Type B pancreatic cell (in vitro differentiated cells): ENCODE measurements at places on chromosomes 4 and X.

DNA sequence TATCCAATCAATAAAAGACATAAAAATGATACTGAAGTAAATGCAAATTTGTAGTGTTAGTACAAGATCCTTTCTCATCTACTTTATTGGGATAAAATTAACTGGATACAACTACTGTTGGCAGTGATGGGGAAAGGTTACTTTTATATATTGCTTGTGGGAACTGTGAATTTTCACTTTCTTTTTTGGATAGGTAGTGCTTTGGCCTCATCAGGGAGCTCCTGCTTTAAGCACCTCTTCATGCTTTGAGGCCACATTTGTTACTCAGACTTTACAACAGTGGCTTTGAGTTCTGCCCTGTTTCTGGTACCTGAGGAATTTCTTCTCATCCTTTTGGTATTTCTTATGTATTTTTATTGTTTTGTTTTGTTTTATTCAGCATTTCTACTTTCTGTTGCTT, 316.8 kb upstream of the ZCCHC13 start:
- DNase-seq, result no peak

DNA sequence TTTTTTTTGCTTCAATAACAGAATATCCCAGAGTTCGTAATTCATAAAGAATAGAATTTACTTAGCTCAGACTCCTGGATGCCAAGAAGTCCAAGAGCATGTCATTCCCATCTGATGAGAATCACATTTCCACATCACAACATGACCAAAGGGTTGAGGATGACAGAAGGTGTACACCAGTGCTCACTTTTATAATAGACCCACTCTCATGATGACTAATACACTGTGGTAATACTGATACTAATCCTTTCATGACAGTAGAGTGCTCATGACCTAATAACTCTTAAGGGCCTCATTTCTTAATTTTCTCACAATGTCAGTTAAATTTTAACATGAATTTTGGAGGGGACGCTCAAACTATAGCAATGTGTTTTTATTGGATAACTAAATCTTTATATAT, 69.2 kb downstream of the ZNF732 start:
- no peak for DNase-seq

DNA sequence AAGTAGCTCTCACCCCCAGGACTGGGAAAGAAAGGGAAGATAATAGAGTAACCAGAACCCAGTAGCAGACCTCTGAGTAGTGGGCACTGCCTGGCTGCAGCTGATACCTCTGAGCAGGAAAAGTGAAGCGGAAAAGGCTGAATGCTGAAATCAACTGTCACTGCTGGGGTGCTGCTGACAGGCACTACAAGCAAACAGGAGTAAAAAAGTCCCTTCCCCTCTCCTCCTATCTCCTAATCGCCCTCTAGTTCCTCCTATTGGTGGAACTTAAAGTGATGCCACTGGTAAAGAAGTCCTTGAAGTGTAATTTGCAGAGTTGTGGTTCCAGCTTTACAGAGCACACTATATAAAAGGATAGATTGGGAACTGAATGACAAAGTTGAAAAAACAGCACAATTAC, 32.8 kb upstream of the GLRB start:
- no peak for DNase-seq

DNA sequence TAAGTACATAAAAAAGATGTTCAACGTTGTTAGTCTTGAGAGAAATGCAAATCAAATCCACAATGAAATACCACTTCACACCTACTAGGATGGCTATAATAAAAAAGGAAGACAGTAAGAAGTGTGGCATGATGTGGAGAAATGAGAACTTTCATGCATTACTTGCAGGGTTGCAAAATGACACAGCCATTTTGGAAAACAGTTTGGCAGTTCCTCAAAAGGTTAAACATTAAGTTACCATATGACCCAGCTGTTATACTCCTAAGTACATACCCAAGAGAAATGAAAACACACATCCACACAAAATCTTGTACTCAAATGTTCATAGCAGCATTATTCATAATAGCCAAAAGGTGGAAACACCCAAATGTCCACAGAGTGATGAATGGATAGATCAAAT, 25.8 kb upstream of the LIMCH1 start:
- no peak for DNase-seq

DNA sequence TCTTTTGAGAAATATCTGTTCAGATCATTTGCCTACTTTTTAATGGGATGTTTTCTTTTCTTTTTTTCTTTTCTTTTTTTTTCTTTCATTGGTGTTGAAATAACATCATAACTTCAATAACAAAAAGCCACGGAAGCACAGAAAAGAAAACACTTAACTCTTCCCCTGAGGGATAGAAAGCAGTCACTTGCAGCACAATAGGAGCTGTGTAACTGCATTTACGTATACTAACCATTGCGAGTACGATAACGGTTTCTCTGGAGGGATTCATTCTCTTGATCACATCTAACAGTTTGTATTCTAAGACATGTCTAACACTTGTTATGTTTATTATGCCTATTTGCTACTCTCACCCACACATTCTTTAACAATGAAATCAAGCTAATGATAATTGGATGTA, 27.3 kb downstream of the C4orf46 start:
- DNase-seq, result no peak

- no peak for DNase-seq
Observed at GRCh38 chr4:77190053-77190452, 33.0 kb downstream of the CCNG2 start.

- DNase-seq, result no peak
Observed at GRCh38 chr4:53441564-53441963, 64.1 kb downstream of the FIP1L1 start.

DNA sequence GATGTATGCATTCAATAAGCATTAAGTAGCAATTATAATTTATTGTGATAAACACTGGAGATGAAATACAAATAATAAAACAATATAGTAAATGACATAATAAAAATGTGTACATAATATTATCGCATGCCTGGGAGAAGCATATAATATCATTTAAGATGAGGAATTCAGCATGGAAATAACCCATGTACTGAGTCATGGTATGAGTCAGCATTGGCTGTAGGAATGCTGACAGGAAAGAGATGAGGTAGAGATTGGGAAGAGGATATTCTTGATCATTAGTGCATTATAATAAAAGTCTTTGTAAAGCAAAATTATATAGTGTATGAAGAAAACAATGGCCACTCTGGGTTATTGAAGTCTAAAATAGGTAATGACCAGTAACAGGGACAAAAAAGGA, 82.8 kb downstream of the MAGEB10 start:
- no peak for DNase-seq

DNA sequence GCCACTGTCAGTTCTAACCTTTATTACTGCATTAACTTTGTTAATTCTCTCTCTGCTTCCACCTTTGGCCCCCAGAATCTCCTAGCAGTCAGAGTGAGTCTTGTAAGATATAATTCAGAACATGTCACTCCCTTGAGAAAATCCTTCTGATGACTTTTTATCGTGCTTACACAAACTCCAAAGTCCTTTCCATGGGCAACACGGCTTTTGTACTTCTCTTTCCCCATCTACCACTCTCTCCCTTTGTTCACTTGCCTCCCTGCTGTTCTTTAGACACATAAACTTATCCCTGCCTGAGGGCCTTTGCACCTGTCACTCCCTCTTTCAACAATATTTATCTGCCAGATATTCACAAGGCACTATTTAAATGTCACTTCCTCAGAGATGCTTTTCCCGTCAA, 64.8 kb downstream of the MAOB start:
- no peak for DNase-seq

GRCh38 chrX:57453901-57454300, 137.9 kb upstream of the ZXDB start:
- no peak for DNase-seq

- DNase-seq, result no peak
Observed at GRCh38 chrX:69493193-69493592, 10.9 kb upstream of the NALF2 start.

- DNase-seq, result no peak
Observed at GRCh38 chr4:113838460-113838859, 76.9 kb upstream of the CAMK2D start.

DNA sequence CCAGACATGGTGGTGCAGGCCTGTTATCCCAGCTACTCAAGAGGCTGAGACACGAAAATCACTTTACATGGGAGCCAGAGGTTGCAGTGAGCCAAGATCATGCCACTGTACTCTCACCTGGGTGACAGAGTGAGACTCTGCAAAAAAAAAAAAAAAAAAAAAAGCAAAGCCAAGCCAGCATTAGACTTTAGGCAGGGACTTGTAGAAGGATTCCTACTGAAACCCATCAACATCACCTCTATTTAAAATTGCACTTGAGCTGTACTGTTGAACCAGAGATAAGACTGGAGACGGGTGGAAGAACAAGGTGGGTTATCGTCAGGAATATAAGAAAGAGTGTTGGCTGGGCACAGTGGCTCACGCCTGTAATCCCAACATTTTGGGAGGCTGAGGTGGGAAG, 15.7 kb upstream of the AFAP1 start:
- DNase-seq, result no peak

DNA sequence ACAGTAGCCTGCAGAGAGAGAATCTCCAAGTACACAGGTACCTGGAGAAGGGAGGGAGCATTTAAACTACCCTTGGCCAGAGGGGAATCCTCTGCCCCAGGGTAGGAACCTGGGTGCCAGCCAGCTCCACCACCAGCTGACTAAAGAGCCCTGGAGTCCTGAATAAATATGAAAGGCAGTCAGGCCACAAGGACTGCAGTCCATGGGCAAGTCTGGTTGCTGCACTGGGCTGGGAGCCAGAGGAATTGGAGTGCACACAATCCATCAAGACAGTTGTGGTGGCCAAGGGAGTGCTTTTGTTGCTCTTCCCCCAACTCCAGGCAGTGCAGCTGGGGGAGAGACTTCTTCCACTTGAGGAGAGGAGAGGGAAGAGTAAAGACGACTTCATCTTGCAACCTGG, 172.5 kb downstream of the HNRNPD start:
- DNase-seq, result no peak

DNA sequence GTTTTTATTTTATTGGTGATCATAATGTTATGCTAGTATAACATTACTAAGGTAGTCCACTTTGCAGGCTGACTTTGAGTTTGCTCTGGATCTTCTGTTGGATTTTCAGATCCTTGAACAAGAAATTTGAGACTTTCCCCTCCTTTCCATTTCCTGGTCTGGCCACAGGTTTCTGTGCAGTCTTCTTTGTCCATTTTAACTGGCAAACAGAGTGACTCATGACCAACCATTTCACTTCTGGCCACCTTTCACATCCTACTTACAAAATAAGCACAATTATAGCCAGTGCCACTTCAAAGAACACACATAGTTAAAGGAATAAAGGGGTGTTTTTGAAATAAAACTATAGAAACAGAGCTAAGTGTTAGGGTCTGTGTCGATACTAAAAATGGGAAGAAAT, 8.4 kb downstream of the ANK2 start:
- DNase-seq, result no peak

- no peak for DNase-seq
Observed at GRCh38 chr4:185559915-185560281, 24.6 kb upstream of the PDLIM3 start.

GRCh38 chr4:85419103-85419502, 55.8 kb upstream of the ARHGAP24 start:
- DNase-seq, result no peak

DNA sequence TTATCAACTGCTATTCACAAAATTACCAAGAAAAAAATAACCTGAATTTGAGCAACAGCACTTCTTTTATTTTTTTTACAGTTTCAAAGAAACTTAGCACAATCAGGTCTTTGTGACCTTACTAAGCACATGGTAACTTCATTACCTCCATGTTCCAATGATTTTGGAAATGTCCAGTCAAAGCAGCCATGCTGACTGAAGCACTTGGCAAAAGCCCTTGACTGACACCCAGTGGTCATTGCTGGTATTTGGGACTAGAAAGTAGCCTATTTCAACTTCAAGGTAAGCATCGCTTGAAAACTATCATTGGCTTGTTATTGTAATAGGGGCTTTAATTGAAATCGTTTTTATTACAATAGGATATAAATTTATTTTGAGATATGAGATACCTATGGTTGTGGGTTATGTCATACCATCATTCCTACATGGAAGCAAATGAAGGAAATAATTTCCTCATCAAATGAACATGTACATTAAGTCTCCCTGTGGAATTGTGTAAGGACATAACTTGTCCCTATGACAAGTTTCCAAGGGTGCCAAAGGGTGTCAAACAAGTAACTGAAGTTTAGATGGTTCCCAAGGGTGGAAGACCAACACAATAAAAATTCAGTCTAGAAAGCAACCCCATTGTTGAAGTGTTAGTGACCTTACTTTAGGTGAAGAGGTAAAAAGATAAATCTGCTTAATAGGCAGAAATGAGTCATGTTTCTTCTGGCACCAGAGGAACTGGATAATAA, 15.2 kb upstream of the ANXA10 start:
- DNase-seq, result peak; percentile 73

DNA sequence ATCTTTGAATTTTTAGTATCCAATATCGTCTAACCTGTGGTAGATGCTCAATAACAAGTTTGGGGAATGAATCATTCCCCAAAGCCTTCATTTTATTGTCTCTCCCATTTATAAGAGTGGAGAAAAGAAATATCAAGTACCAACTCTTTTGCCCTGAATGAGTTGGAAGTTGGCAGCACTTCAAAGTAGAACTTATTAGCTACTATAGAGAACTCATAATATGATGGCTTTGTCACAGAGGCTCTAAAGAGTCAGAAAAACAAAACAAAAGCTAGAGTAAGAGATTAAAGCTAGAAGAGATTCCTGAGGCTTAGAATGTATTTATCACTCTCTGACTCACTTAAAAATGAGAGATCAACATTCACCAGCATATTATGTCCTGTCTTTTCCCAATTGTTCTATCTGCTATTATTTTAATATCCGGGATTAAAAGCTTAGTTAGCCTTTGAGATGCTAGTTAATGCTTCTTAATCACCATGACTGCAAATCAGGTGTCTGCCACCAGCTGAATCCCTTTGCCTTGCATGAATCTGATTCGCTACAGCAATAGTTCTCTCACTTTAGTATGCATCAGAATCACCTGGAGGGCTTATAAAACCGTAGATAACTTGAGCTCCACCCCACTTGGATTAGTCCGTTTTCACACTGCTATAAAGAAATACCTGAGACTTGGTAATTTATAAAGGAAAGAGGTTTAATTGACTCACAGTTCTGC, 77.9 kb downstream of the PALLD start:
- DNase-seq, result no peak

GRCh38 chr4:143359644-143360193, 23.0 kb downstream of the GAB1 start:
- no peak for DNase-seq

DNA sequence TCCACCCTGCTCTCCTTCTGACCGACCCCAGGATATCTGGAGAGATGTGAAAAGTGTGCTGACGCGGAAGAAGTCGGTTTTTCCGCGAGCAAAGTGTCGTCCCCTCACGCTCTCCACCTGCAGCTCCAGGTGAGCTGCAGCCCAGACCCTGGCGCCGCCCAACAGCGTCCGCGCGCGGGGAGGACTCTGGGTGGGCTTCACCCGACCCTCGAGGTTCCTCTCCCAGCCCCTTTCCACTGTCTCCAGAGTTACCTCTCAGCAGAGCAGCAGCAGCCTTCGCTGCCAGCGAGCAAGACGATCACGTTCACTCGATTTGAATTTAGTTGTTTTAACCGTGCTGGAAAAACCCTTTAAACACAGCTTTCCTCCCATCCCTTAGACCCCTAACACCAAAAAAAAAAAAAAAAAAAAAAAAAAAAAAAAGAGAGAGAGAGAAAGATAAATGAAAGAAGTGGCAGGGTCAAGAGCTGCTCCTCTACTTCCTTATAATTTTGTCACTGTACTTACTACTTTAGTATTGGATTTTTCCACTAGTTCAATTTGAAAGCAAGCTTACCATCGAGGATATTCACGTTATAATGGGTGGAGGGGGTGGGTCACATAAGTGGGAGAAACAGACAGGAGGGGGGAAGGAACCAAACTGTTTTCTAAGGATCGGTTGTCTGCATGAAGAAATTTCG, 758 bp upstream of the NR3C2 start:
- no peak for DNase-seq

GRCh38 chr4:95255396-95256107, 293.2 kb downstream of the UNC5C start:
- no peak for DNase-seq

- no peak for DNase-seq
Observed at GRCh38 chr4:67394879-67395278, 150.4 kb downstream of the CENPC start.
